Osteoblast (primary cell): ENCODE measurements at places on chromosomes 1 and 21.

GRCh38 chr1:179177182-179177581 is 52.3 kb downstream of the ABL2 start:
- no peak for DNase-seq

DNA sequence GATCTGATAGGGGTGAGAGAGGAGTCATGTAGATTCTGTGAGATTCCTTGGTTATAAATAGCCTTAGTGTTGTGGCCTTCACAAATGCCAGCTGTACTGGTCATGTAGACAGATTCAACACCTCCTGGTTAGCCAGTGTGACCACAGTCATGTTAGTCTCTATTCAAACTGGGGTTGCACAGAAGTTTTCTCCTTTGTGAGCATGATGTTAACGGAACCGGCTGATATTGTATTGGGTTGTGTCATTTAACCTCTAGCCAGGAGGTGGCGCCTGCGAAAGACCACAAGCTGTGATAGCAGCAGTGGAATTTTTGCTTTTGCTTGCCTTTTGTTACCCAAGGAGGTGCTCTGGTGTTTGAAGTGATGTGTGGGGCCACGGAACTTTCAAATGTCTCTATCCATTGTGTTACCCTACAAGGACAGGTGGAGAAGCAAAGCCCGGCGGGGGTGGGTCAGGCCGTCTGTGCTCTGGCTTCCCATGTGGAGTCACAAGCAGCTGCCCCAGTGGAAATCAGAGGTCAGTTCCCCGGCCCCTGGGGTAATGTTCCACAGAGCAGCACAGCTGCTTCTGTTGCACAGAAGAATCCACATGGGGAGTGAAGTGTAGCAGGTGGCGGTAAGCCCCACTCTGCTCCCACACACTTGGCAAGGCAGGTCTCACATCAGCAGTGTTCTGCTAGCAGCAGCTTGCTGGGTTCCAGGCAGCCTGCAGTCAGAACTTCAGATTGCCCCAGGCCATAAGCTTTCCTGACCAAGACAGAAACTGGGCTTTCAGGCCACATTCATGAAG is 112.6 kb downstream of the ADAMTS1 start:
- DNase-seq = peak; percentile 64

- DNase-seq = peak; percentile 42
These were observed 68.1 kb downstream of the URB2 start for GRCh38 chr1:229694053-229694693.

DNA sequence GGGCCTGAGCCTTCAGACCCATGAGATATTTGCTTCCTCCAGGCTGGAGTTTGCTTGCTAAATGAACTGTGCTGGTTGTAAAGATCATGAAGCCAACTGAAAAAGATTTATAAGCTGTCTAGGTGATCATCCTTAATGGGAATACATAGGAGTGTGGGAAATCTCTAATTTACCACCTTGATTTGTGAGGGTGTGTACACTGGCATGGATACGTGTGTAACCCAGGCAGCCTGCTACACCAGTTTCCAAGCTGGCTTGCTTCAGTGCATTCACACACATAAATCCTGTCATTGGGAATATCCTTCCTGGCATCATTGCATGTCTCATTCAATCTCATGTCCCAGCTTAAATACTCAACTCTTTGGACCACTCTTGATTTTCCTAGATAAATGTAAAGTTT is 57.6 kb upstream of the GNG12 start:
- no peak for DNase-seq

- DNase-seq = no peak
These were observed 479.0 kb downstream of the NPHP4 start for GRCh38 chr1:5513179-5513578.

DNA sequence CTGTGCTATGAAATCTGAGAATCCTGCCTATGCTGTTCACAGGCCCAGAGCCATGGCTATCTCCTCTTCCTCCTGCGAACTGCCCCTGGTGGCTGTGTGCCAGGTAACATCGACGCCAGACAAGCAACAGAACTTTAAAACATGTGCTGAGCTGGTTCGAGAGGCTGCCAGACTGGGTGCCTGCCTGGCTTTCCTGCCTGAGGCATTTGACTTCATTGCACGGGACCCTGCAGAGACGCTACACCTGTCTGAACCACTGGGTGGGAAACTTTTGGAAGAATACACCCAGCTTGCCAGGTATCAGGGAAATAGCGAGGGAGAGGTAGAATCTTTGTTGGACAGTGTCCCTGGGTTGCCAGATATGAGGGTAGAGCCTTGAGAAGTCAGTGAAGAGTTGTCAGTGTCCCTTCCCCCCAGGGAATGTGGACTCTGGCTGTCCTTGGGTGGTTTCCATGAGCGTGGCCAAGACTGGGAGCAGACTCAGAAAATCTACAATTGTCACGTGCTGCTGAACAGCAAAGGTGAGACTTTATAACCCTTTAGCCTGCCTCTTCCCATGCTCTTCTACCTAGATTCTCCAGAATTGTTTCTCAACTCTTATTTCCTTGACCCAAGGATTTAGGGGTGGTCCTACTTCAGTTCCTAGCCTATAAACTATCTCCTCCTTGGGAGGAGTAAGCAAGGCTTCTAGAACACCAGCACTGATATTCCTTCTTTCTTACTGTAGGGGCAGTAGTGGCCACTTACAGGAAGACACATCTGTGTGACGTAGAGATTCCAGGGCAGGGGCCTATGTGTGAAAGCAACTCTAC is 1.4 kb downstream of the NIT1 start:
- DNase-seq = peak; percentile 95
